Psoas muscle (tissue), 8 donors: ENCODE measurements at places on chromosomes 1 and 21. TPM values are rescaled to one million over a fixed set of nuclear protein-coding genes. Genes with fewer than 3 reads are reported as not detected.

The BSND gene
- total RNA-seq, result not detected

The CD1E gene
- total RNA-seq, result not detected

The ASTN1 gene
- 0.51 TPM for total RNA-seq

The DEPDC1 gene
- 0.08 TPM for total RNA-seq

The OR10K2 gene
- total RNA-seq, result not detected

The GBP5 gene
- total RNA-seq, result 0.74 TPM

GRCh38 chr1:63289135-63289534 is 33.2 kb upstream of the FOXD3 start:
- H3K4me3 ChIP-seq, result no peak overlapping the region
- no peak for DNase-seq
- no peak overlapping the region for H3K27ac ChIP-seq

DNA sequence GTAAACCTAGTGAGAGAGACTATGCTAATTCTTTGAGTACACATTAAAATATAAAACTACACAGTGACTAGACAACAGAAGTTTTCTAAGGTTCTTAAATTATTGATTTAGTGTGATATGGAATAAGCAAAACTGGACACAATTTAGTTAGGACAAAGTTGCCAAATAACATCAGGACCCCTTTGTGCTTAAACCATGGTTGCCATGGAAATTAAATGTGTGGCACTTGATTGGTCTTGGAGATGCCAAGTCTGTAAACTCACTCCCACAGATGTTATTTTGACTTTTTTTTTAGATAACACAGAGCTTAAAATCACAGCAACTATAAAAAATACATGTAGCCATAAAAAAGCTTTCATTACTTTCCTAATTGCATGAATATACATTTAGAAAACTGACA is 234.6 kb downstream of the BRINP3 start:
- no peak overlapping the region for H3K27ac ChIP-seq
- no peaks in the 10 kb centered on the region for H3K27me3 ChIP-seq
- no peaks in the 10 kb centered on the region for H3K4me1 ChIP-seq
- DNase-seq, result no peak
- H3K36me3 ChIP-seq, result no peaks in the 10 kb centered on the region
- no peak overlapping the region for H3K4me3 ChIP-seq

DNA sequence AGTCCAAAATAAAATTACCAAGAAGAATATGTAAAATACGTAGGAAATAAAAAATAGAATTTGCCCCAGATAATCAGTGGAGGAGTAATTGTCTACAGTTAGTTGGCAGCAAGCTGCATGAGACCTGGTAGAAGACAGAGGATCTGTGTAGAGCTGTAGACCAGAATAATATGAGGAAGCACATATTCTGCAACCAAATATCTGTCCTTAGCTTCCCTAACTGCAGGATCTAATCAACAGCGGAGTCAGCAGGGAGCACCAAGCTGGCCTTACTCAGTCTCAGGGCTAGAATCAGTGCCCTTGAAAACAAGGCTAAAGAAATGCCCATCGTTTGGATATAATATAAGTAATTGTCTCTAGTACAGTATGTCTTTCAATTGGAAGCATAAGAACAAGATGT is 6.1 kb upstream of the GCSAML start:
- no peaks in the 10 kb centered on the region for H3K4me1 ChIP-seq
- no peak for DNase-seq
- H3K4me3 ChIP-seq, result no peak overlapping the region
- H3K27me3 ChIP-seq, result no peaks in the 10 kb centered on the region
- no peaks in the 10 kb centered on the region for H3K36me3 ChIP-seq

- no peak overlapping the region for H3K27ac ChIP-seq
- DNase-seq, result no peak
- no peaks in the 10 kb centered on the region for H3K4me1 ChIP-seq
- H3K27me3 ChIP-seq, result no peaks in the 10 kb centered on the region
- H3K36me3 ChIP-seq, result no peaks in the 10 kb centered on the region
Measured at GRCh38 chr1:64019818-64020217, 183.6 kb upstream of the UBE2U start.

DNA sequence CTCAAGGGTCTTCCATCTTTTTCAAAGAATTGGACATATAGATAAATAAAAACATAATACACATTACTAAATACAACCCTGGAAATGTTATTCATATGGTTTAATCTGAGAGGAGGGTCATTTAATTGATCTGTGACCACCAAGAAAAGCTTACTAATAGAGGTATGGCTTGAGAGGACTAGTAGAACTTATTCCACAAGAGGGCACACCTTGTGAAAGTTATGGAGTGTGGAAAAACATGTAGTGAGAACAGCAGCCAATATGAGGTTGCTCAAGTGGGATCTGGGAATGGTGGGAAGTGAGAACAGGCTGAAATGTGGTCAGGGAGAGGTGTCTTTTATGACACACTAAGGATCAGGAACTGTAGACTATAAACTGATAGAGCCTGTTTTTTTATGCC is 973.5 kb upstream of the B3GALT2 start:
- no peaks in the 10 kb centered on the region for H3K36me3 ChIP-seq
- no peaks in the 10 kb centered on the region for H3K4me1 ChIP-seq
- no peak for DNase-seq

DNA sequence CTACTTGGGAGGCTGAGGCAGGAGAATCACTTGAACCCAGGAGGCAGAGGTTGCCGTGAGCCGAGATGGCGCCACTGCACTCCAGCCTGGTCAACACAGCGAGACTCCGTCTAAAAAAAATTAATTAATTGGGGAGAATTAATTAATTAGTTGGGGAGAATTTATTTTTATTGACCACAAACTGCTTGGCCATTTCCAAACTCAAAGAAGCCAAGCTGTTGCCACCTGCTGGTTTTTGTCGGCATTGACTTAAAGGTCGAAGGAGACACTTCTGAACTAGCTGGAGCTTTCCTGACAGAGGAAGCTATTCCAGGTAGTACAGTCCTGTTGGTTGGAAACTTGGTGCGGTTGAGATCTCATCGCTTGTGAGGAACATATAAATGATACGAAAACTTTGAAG is 13.1 kb downstream of the MAP1LC3C start:
- H3K27ac ChIP-seq, result no peak overlapping the region
- H3K4me1 ChIP-seq, result no peaks in the 10 kb centered on the region
- no peaks in the 10 kb centered on the region for H3K36me3 ChIP-seq
- H3K4me3 ChIP-seq, result no peak overlapping the region
- DNase-seq, result no peak

DNA sequence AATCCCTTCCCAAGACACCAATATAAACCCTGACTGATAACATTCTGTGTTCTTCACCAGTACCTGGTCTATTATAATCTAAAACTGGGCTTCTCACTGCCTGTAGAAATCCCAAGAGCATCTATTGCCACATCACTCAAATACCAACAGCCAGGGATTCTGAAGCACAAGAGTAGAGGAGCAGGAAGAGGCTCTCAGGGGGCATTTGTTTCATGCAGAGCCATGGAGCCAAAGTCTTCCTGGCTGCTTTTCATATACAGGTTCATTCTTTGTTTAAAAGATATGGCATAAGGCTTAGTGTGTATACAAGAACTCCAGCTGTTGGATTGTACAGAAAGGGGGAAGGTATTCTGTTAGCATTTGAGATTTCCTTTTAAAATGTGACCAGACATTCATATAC is 38.2 kb upstream of the USH2A start:
- no peak overlapping the region for H3K4me3 ChIP-seq
- DNase-seq, result no peak
- no peaks in the 10 kb centered on the region for H3K27me3 ChIP-seq
- H3K36me3 ChIP-seq, result no peaks in the 10 kb centered on the region
- no peaks in the 10 kb centered on the region for H3K4me1 ChIP-seq

DNA sequence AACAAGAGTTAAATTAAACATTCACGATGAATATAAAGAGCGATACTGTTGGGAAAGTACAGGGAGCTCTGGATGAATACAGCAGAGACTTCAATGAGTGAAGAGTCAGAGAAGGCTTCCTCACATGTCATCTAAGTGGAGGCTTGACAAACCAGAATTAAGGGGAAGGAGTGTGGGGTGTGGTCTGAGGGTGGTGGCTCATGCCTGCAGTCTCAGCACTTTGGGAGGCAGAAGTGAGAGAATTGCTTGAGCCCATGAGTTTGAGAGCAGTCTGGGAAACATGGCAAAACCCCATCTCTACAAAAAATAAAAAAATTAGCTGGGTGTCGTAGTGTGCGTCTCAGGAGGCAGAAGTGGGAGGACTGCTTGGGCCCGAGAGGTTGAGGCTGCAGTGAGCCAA is 8.7 kb downstream of the SDHB start:
- no peaks in the 10 kb centered on the region for H3K27me3 ChIP-seq
- peaks cover 54% of the 10 kb centered on the region for H3K36me3 ChIP-seq
- H3K4me3 ChIP-seq, result no peak overlapping the region
- H3K4me1 ChIP-seq, result peaks cover 14% of the 10 kb centered on the region
- no peak for DNase-seq

- H3K27me3 ChIP-seq, result no peaks in the 10 kb centered on the region
- peaks cover 13% of the 10 kb centered on the region for H3K36me3 ChIP-seq
- peak; percentile 86 for DNase-seq
- H3K4me1 ChIP-seq, result peaks cover under 1% of the 10 kb centered on the region
Measured at GRCh38 chr1:21255284-21255942, 34.9 kb downstream of the ECE1 start.

- no peaks in the 10 kb centered on the region for H3K27me3 ChIP-seq
- no peak for DNase-seq
- H3K27ac ChIP-seq, result peak overlapping the region; percentile 97
Measured at GRCh38 chr1:109474697-109475096, 8.4 kb downstream of the SYPL2 start.

GRCh38 chr1:247317702-247318101 is 14.0 kb downstream of the ZNF496 start:
- H3K27me3 ChIP-seq, result no peaks in the 10 kb centered on the region
- no peak overlapping the region for H3K27ac ChIP-seq
- no peak for DNase-seq
- H3K4me1 ChIP-seq, result no peaks in the 10 kb centered on the region
- H3K4me3 ChIP-seq, result no peak overlapping the region

DNA sequence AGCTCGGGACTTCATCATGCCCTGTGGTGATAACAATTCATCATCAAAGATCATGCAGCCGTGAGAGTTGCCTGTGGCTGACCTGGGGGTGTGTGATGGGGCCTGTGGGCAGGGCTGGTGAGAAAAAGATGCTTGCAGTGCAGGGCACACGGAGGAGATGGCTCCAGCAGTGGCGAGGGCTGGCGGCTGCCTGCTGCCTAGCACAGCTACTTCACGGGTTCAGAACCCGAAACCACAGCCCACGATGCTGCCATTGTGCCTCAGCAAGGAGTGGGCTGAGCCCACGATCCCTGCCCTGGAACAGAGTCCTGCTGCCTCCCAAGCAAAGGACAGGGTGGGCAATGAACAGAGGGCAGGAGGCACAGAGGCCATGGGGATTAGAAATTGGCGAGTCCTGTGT is 631 bp upstream of the KRTAP10-9 start:
- H3K4me1 ChIP-seq, result no peaks in the 10 kb centered on the region
- DNase-seq, result peak; percentile 47
- no peaks in the 10 kb centered on the region for H3K36me3 ChIP-seq

DNA sequence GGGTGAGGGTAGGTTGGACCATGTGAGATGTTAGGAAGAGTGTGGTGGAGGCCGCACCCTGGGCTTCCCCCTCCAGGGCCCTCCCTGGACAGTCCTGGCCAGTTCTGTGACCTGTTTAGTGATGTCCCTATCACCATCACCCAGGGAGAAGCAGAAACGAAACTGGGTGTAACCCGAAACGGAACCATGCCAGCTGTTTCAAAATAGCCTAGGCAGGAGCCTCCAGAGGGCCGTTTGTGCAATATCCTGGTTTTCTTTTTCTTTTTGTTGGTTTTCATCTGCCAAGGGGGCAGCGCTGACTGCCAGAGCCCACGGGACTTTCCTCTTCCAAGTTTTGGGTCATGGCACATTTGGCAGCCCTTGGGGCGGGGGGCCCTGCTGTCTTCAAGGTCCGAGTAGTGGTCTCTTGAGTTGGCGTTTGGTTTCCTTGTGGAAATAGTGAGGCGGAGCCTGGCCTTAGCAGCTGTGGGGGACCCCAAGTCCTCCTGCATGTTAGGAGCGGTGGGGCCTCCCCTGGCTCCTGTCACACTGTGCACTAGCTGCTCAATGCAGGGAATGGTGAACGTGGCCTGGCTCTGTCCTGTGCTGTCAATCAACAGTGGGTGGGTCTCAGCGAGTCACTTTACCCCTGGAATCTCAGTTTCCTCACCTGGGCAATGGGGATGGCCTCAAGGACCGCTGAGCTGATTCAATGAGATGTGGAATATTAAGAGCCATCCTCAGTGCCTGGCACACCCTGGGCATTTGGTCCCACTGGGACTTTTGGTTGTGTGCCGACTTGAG is 90.7 kb downstream of the ARHGEF10L start:
- peak overlapping the region; percentile 77 for H3K27ac ChIP-seq
- H3K4me1 ChIP-seq, result peaks cover 29% of the 10 kb centered on the region
- no peaks in the 10 kb centered on the region for H3K27me3 ChIP-seq
- no peaks in the 10 kb centered on the region for H3K36me3 ChIP-seq
- H3K4me3 ChIP-seq, result peak overlapping the region; percentile 15

- no peak for DNase-seq
- no peaks in the 10 kb centered on the region for H3K27me3 ChIP-seq
- no peak overlapping the region for H3K27ac ChIP-seq
- H3K4me3 ChIP-seq, result no peak overlapping the region
- peaks cover 23% of the 10 kb centered on the region for H3K4me1 ChIP-seq
Measured at GRCh38 chr1:154726443-154726842, 118.5 kb upstream of the ADAR start.

- peak overlapping the region; percentile 79 for H3K27ac ChIP-seq
- no peaks in the 10 kb centered on the region for H3K36me3 ChIP-seq
- peaks cover 20% of the 10 kb centered on the region for H3K4me1 ChIP-seq
- H3K27me3 ChIP-seq, result no peaks in the 10 kb centered on the region
Measured at GRCh38 chr1:58773406-58773840, 10.4 kb downstream of the JUN start.

DNA sequence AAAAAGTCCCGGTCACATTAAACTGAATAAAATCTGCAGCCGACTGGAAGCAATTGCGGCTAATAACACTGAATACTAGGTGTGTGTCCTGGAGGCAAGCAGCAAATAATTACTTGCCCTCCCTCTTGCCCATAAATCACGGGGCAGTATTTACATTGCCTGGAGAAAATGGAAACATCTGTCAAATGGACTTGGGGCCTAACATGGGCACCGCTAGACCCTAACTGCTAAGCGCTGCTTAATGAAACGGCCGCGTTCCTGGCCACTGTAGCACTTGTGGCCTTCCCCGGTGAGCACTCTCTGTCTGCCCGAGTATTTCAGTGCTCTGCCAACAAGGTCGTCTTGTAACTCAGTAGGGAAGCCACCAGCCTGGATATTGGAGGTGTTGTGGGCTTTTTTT is 23.9 kb upstream of the KNCN start:
- H3K27ac ChIP-seq, result no peak overlapping the region
- DNase-seq, result no peak
- H3K4me3 ChIP-seq, result no peak overlapping the region
- H3K36me3 ChIP-seq, result peaks cover 9% of the 10 kb centered on the region

GRCh38 chr1:202316186-202316585 is 25.6 kb downstream of the UBE2T start:
- no peaks in the 10 kb centered on the region for H3K4me1 ChIP-seq
- no peaks in the 10 kb centered on the region for H3K27me3 ChIP-seq
- DNase-seq, result no peak
- no peak overlapping the region for H3K4me3 ChIP-seq

DNA sequence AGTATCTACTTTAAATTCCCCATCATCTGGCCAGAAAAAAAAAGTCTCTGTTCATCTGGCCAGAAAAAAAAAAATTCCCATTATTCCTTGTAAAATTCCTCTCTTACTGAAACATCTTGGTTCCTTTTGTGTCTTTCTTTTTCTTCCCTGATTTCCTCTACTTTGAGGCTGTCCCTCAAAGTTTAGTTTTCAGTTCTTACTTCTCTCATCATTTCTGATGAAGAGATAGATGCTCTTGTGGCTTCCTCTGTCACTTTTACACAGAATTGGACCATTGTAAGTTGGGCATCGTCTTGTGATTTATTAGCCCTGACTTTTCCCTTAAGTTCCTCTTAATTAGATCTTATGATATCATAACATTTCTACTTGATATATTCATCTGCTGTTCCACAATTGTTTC is 6.5 kb downstream of the SOAT1 start:
- no peaks in the 10 kb centered on the region for H3K27me3 ChIP-seq
- no peak overlapping the region for H3K4me3 ChIP-seq
- H3K27ac ChIP-seq, result no peak overlapping the region
- peaks cover 7% of the 10 kb centered on the region for H3K4me1 ChIP-seq
- no peak for DNase-seq
